Stimulated activated CD4-positive, alpha-beta T cell treated with anti-CD3 and anti-CD28 coated beads, Interleukin-12 subunit alpha, Interleukin-12 subunit beta, amount 100 ng/mL, for 24 hours (primary cell): ENCODE measurements at places on chromosomes 3 and 15.
A peak's percentile ranks its signal among the peaks of the same experiment; 100 is the strongest.

- DNase-seq: no peak
Observed at GRCh38 chr3:168138421-168138820, 42.7 kb upstream of the GOLIM4 start.

GRCh38 chr15:74571191-74571590, 30.2 kb downstream of the ARID3B start:
- no peak for DNase-seq

GRCh38 chr3:46755646-46756045, 38.0 kb upstream of the PRSS50 start:
- no peak for DNase-seq

GRCh38 chr3:40191850-40192448, 117.6 kb upstream of the EIF1B start:
- DNase-seq: peak; percentile 26

GRCh38 chr3:18064586-18064985, 322.2 kb upstream of the TBC1D5 start:
- no peak for DNase-seq

DNA sequence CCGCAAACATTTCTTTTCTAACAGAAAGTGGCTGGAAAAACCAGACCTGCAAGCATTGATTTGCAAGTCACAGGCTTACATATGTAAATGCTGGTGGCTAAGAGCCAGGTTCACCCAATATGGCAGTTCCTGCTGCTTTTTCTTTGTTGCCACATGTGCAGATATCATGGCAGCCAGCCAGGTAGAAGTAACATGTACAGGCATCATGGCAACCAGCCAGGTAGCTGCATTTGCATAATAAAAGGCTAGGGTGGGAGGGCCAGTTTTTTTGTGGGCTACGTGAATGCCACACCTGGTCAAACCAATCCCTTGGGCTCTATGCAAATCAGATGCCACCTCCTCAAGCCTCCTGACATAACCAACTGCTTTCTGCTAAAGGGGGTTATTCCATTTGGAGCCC, 2.8 kb upstream of the SMCO1 start:
- DNase-seq: no peak

- DNase-seq: no peak
Observed at GRCh38 chr3:127427666-127428065, 139.8 kb upstream of the PRR20G start.
